Hematopoietic multipotent progenitor cell treated with erythropoietin and hydrocortisone succinate and interleukin-3 and kit ligand, for 15 days (in vitro differentiated cells): ENCODE measurements at places on chromosomes 1 and 21.

DNA sequence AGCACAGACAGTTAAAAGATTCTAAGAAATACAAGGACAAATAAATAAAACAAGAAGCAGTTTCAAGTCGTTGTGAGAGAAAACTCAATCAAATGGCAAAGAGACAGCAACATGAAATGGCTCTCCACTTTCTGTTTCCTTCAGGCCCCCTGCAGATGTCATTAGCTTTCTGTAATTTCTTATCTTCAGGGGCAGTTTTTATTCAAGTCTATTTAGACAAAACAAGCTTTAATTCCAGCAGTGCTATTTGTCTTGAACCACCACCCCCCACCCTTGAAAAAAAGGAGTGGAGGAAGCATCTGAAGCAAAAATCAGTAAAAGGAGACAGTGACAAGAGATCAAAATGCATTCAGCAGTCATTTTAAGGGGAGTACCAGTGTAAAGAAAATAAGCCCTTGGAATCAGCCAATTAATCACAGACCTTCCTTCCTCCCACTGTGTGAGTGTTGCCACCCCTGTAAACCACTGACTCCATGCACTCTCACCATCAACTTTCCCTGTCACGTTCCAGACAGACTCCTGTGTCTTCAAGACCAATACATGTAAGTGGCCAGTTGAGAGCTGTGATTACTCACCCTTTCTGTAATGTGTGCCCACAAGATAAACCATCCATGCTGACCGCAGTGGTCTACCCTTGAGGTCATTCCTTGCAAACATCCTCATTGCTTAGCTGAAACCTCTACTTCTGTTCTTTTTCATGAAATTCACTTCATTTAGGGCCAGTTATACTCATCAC lies 136.1 kb upstream of the HOOK1 start:
- no peak for DNase-seq

- peak; percentile 57 for DNase-seq
Observed at GRCh38 chr1:159071970-159072582, 4.5 kb downstream of the AIM2 start.

DNA sequence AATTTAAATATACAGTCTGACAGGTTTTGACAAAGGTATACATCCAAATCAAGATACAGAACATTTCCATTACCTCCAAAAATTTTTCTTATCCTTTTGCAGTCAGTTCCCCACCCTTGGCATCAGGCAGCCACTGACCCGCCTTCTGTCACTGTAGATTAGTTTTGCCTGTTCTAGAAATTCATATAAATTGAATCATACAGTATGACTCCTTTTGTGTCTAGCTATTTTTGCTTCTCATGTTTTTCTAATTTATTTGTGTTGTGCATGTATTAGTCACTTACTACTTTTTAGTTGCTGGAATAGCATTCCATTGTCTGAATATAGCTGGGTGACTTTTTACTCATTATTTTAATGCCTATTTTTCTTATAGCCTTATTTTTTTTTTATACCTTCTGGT lies 3.8 kb downstream of the UTP25 start:
- no peak for DNase-seq

- no peak for DNase-seq
Observed at GRCh38 chr1:3168678-3169077, 99.7 kb downstream of the PRDM16 start.

DNA sequence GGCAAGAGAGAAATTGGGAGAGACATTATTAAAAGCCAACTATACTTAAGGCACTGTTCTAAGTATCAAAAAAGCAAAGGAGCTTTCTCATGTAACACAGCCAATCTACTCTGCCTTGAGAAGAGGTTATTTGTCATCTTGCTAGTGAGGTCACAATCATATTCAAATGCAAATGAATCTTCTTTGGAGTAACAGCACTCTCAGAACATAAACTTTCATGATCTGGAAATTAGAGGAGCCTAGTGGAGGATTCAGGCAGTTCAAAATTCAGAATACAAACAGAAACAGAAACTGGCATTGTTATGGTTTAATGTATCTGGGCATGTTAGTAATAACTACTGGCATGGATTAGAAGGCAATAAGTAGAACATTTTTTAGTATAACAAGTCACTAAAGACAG lies 57.4 kb downstream of the ARID4B start:
- peak; percentile 30 for DNase-seq

DNA sequence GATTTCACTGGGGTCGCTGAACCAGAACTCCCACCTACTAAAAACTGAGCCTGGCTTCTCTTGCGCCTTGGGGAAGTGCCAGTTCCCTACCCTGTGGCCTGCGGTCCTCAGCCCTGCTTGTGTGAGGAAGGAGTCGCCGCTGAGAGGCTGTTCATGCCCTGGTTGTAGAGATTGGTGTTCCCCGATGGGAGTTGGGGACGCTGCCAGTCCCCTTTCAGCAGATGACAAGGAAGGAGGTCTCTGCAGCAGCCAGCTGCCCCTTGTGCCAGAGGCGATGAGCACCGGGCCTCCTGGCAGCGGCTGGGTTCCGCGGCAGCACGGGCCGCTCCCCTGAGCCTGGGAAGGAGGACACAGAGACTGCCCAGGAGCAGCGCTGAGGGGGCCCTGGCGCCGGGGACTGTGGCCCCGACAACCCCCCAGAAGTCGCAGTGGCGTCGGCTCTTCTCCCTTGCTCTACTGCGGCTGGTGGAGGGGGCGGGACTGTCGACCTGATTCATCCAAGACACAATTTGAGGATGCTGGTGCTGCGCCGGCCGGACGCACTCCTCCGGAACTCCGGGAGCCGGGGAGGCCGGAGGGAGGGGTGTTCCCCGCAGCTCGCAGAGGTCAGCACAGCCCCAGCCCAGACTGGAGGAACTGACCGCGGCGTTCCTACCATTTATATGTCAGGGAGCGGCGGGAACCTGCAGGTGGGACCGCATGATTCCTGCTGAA lies 12.0 kb upstream of the ADORA3 start:
- DNase-seq, result no peak
